ENCODE measurements at places on chromosomes 3 and 15.

GRCh38 chr3:1179146-1179545 lies 86.3 kb downstream of the CNTN6 start:
- DNase-seq: no peak

- no peak for DNase-seq
These were observed 7.3 kb downstream of the RFT1 start for GRCh38 chr3:53122933-53123305.

DNA sequence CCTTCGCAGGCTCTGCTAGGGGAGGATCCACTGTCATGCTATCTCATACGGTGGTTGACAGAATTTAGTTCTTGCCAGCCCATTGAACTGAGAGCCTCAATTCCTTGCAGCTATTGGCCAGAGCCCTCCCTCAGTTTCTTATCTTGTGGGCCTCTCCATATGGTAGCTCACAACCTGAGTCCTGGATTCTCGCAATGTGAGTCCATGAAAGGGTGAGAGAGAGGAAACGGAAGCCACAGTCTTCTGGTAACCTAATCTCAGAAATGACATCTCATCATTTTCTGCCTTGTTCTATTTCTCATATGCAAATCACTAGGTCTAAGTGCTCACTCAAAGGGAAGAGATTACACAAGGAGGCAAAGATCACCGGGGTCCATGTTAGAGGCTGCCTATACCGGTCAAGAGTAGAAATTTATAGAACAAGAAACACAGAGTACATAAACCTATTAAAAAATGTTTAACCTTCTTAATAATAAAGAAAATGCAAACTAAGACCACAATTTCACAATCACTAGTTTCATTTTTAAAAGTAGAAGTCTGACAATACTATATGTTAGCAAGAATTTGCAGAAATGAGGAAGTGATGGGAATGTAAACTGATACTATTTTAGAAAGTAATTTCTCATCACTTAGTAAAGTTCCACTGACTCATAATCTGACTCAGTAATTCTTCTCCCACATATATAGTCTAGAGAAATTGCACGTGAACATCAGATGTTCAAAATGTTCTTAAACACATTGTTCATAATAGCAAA lies 378.4 kb upstream of the AGTR1 start:
- no peak for DNase-seq

- DNase-seq: peak; percentile 34
These were observed 41.2 kb upstream of the UBE2Q2 start for GRCh38 chr15:75801859-75802593.

- no peak for DNase-seq
These were observed 30.0 kb upstream of the CHD2 start for GRCh38 chr15:92870010-92870591.

GRCh38 chr3:23076437-23076836 lies 126.7 kb upstream of the UBE2E2 start:
- DNase-seq: no peak

GRCh38 chr3:73827725-73828211 lies 203.0 kb upstream of the PDZRN3 start:
- DNase-seq: no peak

DNA sequence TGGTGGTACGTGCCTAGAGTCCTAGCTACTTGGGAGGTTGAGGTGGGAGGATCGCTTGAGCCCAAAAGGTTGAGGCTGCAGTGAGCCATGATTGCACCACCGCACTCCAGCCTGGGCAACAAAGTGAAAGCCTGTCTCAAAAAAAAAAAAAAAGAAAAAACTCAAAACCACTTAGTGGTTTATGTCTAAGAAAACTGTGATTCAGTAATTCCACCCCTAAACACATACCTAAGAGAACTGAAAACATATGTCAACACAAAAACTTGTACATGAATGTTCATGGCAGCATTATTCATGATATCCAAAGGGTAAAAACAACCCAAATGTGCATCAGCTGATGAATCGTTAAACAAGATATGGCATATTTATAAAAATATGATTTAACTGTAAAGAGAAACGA lies 14.3 kb downstream of the SPG21 start:
- DNase-seq: no peak

DNA sequence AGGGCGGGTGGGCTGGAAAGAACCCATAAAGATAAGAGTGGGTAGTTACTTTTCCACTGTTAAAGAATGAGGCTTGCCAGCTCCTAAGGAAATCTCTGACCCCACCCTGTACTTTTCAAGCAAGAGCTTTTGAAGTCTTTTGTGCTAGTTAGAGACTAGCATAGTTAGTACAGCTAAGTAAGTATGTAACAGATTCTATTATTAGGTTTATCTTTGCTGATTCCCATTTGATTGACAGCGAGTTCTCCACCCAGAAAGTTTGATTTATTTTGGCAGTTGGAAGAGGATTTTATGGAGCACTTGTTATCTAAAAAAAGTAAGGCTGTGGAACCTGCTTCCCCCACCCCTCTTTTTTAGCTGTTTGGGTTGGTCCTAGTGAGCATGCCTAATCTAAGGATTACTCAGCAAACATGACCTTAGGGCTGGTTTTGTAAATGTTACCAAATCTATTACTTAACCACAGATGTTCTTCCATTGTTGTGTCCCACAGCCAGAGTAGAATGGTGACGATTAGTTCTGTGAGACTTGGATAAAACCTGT lies 57.6 kb downstream of the FNDC3B start:
- no peak for DNase-seq

DNA sequence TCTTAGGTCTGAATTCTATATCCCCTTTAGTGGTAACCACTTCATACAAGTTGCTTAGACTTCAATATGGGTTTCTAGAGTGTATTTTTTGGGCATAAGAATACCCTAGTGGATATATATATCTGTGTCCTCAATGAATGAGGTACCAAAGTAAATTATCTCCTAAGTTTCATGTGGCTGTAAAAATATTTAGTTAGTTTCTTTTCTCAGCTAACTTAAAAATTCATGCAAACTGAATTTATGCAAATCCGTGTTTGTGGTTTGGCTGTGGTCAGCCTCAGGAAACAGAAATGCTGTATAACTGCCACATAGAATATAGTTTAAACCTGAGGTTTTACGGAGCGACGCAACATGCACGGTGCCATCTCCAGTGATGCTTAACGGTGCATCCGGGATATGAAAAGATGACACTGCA lies 80.3 kb downstream of the PEX5L start:
- no peak for DNase-seq

- no peak for DNase-seq
These were observed 1.2 kb downstream of the CRABP1 start for GRCh38 chr15:78341057-78341987.

- no peak for DNase-seq
These were observed 122.9 kb downstream of the GREM1 start for GRCh38 chr15:32840507-32841245.

DNA sequence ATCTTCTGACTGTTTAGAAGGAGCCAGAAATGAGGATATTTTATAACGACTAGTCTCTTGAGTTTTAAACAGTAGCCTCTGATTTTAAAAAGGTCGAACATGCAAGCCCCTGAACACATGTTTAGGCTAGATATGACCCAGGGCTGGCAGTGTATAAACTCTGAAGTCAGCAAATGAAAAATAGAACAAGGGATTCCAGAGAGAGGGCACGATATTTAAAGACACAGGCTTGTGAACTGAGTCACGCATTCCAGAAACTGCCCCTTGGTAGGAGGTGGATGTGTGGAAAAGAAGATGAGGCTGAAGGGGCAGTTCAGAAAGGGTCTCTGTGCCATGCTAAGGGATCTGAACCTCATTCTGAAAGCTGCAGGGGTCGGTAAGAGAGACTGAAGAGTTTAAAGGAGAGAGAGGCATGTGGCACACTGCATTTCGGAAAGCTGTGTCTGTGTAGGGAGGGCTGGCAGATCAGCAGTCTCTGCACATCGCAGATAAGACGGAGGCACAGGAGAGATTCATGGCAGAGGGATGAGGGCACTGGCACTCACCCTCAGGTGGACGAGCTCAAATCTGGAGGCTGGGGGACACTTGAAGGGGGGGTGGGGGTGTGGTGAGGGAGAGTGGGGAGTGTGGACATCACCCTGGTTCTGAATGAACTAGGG lies 22.1 kb downstream of the ST8SIA2 start:
- DNase-seq: no peak

DNA sequence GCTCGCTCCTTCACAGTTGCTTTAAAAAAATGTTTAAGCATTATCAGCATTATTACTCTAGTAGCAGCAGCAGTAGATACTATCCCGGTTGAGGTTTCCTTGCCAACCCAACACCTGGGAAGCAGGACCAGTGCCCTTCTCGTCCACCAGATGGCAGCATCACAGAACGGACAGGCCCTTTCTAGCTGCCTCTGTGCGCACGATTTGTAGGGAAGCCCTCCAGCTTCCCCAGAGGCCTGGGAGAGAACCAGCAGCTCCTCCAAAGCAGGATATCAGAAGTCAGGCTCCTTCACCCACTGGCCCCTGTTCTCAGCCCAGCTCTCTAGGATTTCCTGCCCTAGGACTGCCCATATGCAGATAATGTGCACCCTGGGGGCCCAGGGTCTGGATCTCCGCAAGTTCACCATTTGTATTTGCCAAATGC lies 16.8 kb upstream of the ESYT3 start:
- DNase-seq: peak; percentile 24

GRCh38 chr15:52085299-52085698 lies 27.3 kb downstream of the BCL2L10 start:
- DNase-seq: no peak

GRCh38 chr3:27138562-27138961 lies 230.6 kb downstream of the NEK10 start:
- DNase-seq: no peak

DNA sequence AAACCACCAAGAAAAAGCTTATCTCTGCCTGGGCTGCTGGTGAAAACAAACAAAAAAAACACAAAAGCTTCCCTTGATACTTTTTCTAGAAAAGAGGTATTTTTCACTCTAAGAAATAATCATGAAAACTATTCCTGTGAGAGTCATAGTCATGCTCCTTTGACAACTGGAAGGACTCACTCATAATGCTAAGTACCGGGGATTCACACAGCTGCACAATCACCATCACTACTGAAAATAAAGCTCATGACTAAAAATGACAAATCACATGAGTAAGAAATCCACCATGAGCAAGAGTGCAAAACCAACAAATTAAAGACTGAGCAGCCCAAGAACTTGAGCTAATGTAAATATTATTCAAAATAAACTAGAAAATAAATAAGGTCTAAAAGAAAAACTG lies 10.6 kb upstream of the POU1F1 start:
- DNase-seq: no peak

GRCh38 chr3:4852780-4853748 lies 126.2 kb upstream of the BHLHE40 start:
- DNase-seq: no peak

DNA sequence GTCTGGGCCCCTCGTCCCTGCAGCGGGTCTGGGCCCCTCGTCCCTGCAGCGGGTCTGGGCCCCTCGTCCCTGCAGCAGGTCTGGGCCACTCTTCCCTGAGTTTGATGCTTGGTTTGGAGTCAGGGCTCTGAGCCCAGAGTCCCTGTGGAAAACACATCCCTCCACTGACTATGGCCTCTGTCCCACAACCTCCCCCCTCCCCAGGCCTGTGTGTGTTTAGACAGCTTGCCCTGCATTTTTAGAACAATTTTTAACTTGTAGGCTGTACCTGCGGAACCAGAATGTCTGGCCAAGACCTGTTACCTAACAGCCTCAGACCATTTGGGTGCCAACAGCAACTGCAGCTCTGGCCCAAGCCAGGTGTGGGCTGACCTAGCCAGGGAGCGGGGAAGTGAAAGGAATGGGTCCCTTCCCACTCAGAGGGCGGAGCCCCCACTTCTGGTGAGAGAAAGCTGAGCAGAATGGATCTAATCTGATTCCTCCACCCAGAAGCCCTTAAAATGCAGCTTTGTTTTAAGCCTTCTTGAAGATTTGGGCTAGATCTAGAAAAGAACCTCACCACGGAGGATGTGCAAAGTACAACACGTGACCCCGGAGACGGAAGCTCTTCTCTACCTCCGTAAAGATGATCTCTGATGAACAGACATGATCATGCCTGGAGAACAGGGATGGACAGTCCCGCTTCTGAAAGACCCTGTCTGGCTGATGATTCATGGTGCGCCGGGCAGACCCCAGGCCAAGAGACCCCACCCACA lies 60.5 kb upstream of the TFRC start:
- DNase-seq: no peak

DNA sequence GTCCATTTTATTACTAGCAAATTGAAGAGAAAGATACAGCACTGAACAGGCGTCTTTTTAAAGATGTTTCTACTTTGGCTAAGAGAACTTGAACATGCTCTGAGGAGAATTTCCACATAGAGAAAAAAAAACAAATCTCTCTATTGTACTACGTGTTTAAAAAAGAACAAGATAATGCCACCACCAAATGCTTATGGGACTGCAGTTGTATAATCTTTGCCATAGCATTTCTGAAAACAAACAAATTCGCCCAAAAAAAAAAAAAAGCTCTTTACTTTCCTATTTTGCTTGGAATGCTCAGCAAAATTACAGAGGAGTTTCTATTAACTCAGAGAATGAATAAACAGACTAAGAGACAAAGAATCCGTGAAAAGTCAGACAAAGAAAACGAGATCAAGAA lies 114.2 kb downstream of the CNTN3 start:
- DNase-seq: no peak

DNA sequence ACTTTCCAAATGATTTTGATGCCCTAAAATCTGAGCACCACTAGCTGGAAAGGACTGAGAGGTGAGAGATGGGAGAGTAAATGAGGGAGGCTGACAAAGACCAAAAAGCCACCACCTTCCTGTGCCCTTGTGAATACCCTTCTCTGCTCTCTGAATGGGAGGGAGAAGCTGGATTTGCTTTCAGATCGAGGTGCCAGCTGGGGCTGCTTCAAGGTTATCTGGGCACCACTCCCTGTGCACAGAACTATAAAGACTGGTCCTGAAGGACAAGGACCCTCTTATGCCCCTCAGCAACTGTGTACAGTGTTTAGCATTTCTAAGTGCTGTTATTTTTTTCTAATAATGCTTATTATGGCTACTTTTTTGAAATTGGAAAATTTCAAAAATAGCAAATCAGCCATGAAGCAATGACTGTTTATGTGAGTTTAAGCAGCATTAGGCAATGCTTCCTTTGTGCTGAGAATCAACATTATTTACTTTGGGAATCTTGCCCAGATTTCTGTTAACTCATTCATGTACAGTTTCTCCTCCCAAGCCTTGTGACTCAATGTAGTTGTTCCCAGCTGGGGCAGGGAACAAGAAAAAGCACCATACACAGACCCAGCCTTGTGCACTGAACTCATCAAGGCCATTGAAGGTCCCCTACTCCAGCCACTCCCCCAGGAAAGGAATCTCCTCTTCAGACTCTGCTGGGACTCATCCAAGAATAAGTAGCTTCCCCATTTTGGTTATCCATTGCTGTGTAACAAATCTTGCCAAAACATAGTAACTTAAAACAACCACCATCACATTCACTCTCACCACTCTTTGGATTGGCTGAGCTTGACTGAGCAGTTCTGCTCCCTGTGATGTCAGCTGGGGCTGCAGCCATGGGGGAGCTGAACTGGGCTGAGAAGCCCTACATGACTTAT lies 37.3 kb upstream of the CDV3 start:
- no peak for DNase-seq

GRCh38 chr3:123658118-123658851 lies 73.4 kb upstream of the HACD2 start:
- DNase-seq: no peak

GRCh38 chr3:52225452-52226228 lies at the start of gene TLR9:
TLR9 (minus strand) TSS chr3:52225645; CDS start chr3:52225529, 116 bp downstream.
- DNase-seq: no peak

GRCh38 chr15:61702224-61703020 lies 357.8 kb downstream of the VPS13C start:
- DNase-seq: no peak
